A172 (cell line): ENCODE measurements at places on chromosomes 1 and 21. TPM values are rescaled to one million over a fixed set of nuclear protein-coding genes. Genes with fewer than 3 reads are reported as not detected.

The SPRR4 gene
- not detected in 2 replicates for total RNA-seq

The SH3BP5L gene
- total RNA-seq: 41.0 and 47.1 TPM in 2 replicates

The CRNN gene
- not detected in 2 replicates for total RNA-seq

The ADGRB2 gene
- total RNA-seq: 11.3 and 20.9 TPM in 2 replicates

The OSCP1 gene
- 5.8 and 9.2 TPM in 2 replicates for total RNA-seq

The CD1E gene
- not detected in 2 replicates for total RNA-seq

The GNG4 gene
- 3.2 and 3.5 TPM in 2 replicates for total RNA-seq

The DCDC2B gene
- total RNA-seq: not detected in 2 replicates
